Activated CD4-positive, alpha-beta memory T cell treated with anti-CD3 and anti-CD28 coated beads, Interleukin-2, amount 10 ng/mL, durations not matched to agents 7 days and 5 days (primary cell): ENCODE measurements at places on chromosomes 16 and 17. TPM values are rescaled to one million over a fixed set of nuclear protein-coding genes. Genes with fewer than 3 reads are reported as not detected.

The KRTAP2-2 gene
- total RNA-seq = not detected

The ABCA6 gene
- 0.30 TPM for total RNA-seq

The KPNA2 gene
- total RNA-seq = 227 TPM

The KLHL10 gene
- total RNA-seq = not detected

The SOST gene
- not detected for total RNA-seq

The GPRC5B gene
- total RNA-seq = not detected

The MAPK7 gene
- 41.4 TPM for total RNA-seq

The SNX20 gene
- 94.7 TPM for total RNA-seq

The SGCA gene
- total RNA-seq = not detected

The IRX3 gene
- 1.2 TPM for total RNA-seq

The CLEC19A gene
- total RNA-seq = not detected

The KRTAP9-4 gene
- total RNA-seq = not detected

The ACBD4 gene
- total RNA-seq = 15.0 TPM

The METTL9 gene
- 84.2 TPM for total RNA-seq

The KRT25 gene
- total RNA-seq = not detected

The ZNF48 gene
- total RNA-seq = 14.2 TPM

The MYH8 gene
- total RNA-seq = not detected

The MT1F gene
- 16.4 TPM for total RNA-seq

The KCNJ18 gene
- total RNA-seq = not detected

The HAGH gene
- 51.8 TPM for total RNA-seq

The HOXB2 gene
- total RNA-seq = 20.9 TPM

The GUCY2D gene
- total RNA-seq = not detected

The SRCIN1 gene
- 0.05 TPM for total RNA-seq

The GABARAPL2 gene
- 86.2 TPM for total RNA-seq

The EMP2 gene
- total RNA-seq = not detected

The KRTAP4-1 gene
- total RNA-seq = not detected

The NGFR gene
- total RNA-seq = 0.58 TPM

The CBX2 gene
- total RNA-seq = 1.7 TPM

The CTCF gene
- 76.9 TPM for total RNA-seq

The MYH11 gene
- total RNA-seq = 0.08 TPM

The MSLN gene
- total RNA-seq = not detected

The CD300LB gene
- total RNA-seq = not detected

The CACNG4 gene
- not detected for total RNA-seq

The KCNH6 gene
- total RNA-seq = not detected

The RTN4RL1 gene
- total RNA-seq = 0.33 TPM

The LITAFD gene
- total RNA-seq = not detected

The SOX15 gene
- total RNA-seq = 0.30 TPM

The HOXB6 gene
- total RNA-seq = 0.68 TPM

The CBLN1 gene
- total RNA-seq = not detected

The GP1BA gene
- not detected for total RNA-seq

The GPRC5C gene
- 0.68 TPM for total RNA-seq

The SUZ12 gene
- total RNA-seq = 61.2 TPM

The IGSF6 gene
- total RNA-seq = 0.15 TPM

The BEAN1 gene
- total RNA-seq = not detected
